ENCODE measurements at places on chromosomes 4 and X.

- no peak for DNase-seq
- no peaks in the 10 kb centered on the region for H3K36me3 ChIP-seq
- no peak overlapping the region for H3K27ac ChIP-seq
- peaks cover 4% of the 10 kb centered on the region for H3K4me1 ChIP-seq
- no peak overlapping the region for H3K4me3 ChIP-seq
Measured at GRCh38 chr4:185039508-185040273, 21.4 kb downstream of the HELT start.

DNA sequence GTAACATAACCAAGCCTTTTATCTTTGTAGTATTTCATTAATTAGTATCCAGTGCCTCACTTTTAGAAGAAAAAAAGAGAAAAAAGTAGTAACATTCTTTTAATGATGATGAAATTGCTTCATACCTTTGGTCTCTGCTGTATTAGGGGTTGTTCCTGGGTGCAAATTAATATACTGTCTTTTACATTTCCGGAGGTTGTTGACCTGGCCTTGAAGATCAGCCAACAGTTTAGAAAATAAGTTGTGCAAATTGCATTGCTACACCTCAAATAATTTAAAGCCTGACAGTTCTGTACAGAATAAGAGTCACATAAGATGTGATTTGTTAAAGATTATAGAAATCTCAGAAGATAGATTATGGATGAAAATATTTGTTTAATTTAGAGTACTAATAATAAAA is 3.8 kb downstream of the NFKB1 start:
- H3K4me3 ChIP-seq: peak overlapping the region; percentile 97
- H3K27ac ChIP-seq: no peak overlapping the region
- DNase-seq: no peak
- no peaks in the 10 kb centered on the region for H3K27me3 ChIP-seq
- H3K36me3 ChIP-seq: peaks cover 8% of the 10 kb centered on the region

DNA sequence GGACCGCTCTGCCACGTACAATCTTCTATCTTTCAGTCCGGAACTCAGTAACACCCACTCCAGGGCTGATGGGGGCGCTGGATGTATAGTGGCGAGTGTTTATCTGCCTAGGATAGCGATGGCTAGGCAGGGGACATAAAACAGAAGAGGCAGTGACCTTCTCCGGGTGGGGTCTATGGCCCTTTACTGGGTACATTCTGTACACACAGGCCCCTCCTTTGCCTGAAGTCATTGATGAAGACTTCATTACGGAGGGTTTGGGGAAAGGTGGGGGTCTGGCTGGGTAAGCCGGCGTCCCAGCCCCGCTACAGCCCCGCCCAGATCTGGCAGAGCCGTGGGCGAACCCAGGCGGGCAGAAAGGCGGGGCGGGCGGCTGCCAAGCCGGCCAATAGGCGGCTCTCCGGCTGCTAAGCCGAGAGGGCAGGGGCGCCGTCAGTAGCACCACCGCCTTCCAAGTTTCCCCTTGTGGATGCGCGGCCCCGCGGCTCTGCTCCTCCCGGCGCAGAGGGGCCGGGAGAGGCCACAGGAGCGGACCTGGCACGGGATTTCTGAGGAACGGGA is at the start of gene CHST7:
CHST7 (plus strand) TSS at position 435 of the 561 bp plus-strand sequence. CDS start 167 bp downstream, outside the sequence.
- peaks cover 4% of the 10 kb centered on the region for H3K4me1 ChIP-seq
- peak within 1 kb of the TSS; percentile 60 for H3K4me3 ChIP-seq
- DNase-seq: peak; percentile 53
- no peaks in the 10 kb centered on the region for H3K36me3 ChIP-seq
- H3K27me3 ChIP-seq: no peaks in the 10 kb centered on the region

DNA sequence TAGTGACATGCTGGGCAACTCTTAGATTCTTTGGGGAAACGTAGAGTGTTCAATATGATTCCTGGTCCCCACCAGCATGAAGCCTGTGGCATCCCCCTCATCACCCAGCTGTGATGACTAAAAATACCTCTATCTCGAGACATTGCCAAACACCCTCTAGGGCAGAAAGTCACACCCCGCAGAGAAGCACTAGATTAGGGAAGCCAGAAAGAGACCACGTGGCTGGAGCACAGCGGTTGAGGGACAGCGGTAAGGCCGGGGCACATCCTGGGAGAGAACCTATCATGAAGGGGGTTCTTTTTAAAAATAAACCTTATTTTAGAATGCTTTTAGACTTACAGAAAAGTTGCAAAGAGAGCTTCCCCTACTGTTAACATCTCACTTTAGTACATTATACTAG is 11.0 kb downstream of the FAT1 start:
- H3K36me3 ChIP-seq: no peaks in the 10 kb centered on the region
- no peak overlapping the region for H3K4me3 ChIP-seq

DNA sequence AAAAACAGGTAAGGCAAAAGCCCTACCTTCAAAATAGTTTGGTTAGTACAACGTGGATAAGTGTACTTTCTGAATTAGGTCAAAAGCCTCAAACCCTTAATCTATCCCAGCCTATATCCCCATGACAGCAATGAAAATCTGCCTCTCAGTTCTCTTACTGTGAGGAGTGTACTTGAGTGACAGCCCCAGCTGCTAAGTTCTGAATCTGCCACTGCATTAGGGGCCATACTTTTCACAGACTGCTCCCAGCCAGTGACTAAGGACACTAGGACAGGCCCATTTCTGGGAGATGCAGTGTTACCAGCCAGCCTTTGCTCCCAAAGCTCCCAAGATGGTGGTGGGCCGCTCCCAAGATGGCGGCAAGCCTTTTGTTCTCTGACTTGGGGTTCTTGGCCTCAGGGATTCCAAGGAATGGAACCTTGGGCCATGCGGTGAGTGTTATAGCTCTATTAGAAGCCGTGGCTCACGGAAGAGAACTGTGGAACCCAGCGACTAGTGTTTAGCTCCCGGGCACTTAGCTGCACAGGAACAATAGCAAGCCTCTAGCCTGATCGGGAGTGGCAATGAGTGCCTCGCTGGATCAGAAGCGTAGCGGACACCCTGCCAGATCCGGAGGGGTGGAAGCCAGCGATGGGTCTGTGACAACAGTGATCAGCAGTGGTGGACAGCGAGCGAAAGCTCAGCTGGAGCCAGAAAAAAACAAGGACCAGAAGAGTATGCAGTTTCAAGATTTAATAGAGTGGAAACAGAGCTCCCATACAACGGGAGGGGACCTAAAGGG is 175.6 kb upstream of the NRK start:
- H3K27ac ChIP-seq: no peak overlapping the region
- no peak for DNase-seq
- H3K4me3 ChIP-seq: no peak overlapping the region
- no peaks in the 10 kb centered on the region for H3K4me1 ChIP-seq
- H3K27me3 ChIP-seq: no peaks in the 10 kb centered on the region

GRCh38 chr4:5932035-5932568 is 39.2 kb upstream of the CRMP1 start:
- no peak overlapping the region for H3K27ac ChIP-seq
- H3K4me3 ChIP-seq: no peak overlapping the region
- H3K36me3 ChIP-seq: no peaks in the 10 kb centered on the region

DNA sequence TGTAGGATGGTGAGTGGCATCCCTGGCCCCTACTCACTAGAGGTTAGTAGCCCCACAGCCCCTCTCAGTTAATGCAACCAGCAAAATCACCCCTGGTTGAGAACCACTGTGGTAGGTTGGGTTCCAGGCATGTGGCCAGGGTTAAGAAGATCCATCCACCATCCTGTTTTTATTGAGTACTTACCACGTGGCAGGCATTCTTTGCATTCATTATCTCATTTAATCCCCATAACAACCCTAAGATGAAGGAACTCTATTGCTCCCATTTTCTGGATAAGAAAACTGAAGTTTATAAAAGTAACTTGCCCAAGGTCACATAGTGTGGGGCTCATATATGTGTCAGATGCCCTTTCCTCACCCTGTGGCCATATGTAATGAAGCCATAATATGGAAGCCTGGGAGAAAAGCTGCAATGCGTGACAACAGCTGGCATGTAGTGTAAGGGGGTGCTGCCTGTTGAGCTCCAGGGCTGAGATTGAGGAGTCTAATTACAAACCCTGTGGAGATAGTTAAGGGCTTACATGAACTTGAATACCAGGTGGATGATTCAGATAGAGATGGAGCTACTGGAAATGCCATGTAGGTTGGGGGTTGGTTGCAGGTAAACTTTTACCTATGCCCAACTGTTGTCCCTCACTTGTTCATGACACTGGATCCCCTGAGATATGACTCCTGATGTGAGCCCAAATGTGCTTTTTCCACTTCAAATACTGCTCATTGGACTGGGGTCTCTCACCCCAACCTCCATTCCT is 100.2 kb upstream of the PGRMC2 start:
- H3K4me3 ChIP-seq: no peak overlapping the region
- H3K36me3 ChIP-seq: no peaks in the 10 kb centered on the region
- no peaks in the 10 kb centered on the region for H3K4me1 ChIP-seq
- DNase-seq: no peak
- H3K27ac ChIP-seq: no peak overlapping the region
